ENCODE measurements at places on chromosomes 6 and 20.

- no peak for DNase-seq
These were observed 540.7 kb upstream of the BTBD3 start for GRCh38 chr20:11376998-11377397.

DNA sequence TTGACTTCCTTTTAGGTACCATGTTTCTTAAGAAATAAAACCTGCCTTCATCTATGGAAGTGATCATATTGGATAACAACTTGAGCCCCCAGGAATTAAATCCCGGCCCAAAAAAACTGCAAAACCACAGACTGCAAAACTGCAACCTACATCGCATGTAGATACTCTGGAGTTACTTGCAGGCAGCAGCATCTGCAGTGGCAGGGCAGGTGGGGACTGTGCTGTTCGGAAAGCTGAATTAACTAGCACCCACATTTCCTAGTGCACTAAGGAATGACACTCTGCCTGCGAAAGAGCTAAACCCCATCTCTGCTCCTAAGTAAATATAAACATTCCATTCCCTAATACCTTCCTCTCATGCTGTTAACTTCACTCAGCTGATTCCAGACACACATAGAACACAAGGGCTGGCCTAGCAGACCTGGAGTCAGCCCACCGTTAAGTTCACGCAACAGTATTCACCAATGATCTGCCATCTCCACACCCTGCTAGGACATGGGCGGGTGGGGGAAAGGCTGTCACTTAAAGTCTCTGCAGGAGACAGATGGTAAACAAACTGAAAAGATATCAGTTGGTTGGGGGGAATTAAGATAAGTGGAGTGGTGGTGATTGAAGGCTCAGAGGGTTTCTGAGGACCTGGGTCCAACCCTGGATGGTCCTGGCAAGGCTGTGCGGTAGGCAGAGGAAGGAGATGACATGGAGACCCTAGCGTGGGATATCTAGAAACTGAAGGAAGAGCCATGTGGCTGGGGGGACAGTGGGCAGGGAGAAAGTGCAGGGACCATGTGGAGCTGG lies 128.4 kb downstream of the SYCP2 start:
- DNase-seq: no peak

DNA sequence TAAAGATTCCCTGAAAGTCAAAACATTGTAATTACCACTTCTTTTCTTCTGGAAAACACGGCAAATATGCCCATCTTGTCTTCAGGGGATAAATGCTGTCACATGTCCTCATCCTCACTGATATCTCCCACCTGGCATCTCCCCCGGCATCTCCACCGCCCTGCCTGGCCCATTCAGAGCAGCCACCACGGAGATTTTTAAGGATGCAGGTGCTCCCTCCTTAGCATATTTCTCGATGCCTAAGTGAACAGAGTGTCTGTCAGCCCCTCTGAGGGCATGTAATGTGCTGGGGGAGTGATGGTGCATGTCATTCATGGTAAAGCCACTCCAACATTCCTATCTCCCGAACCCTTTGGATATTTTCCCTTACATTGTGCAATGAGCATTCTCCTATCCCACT lies 215.5 kb downstream of the PREX1 start:
- no peak for DNase-seq

DNA sequence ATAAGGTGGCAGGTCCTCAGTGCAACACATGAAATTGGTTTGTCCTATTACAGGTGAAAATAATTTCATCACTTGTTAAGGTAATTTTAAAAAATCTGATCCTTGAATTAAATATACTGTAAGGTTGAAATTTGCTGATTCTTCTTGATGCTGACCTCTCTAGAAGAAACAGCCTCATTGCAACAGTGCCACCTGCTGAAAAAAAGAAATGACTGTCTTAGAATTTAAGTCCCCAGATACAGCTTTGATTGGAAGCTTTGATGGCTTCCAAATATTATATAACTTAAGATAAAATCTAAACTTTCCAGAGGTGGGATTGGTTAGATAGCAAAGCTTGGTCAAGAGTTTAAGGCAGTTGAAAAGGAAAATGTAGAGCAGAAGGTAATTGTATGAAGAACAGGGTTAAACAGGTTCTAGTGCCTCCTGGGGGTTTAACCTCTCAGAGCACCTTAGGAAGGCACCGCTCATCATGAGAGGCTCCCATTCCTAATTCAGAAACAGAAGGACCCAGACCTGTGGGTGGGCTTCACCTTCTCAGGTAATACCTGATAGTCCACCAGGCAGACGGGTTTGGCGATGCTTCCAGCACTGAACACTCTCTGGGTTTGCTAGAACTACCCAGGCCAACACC lies 401.0 kb downstream of the PAX1 start:
- no peak for DNase-seq

Measured in DMS79 treated with DMSO at 0.1 percent for 48 hours (cell line).